Stimulated activated CD4-positive, alpha-beta T cell treated with anti-CD3 and anti-CD28 coated beads, Interleukin-1b, Interleukin-23, amount 100 ng/mL, for 4 hours (primary cell): ENCODE measurements at places on chromosomes 3 and 15.

DNA sequence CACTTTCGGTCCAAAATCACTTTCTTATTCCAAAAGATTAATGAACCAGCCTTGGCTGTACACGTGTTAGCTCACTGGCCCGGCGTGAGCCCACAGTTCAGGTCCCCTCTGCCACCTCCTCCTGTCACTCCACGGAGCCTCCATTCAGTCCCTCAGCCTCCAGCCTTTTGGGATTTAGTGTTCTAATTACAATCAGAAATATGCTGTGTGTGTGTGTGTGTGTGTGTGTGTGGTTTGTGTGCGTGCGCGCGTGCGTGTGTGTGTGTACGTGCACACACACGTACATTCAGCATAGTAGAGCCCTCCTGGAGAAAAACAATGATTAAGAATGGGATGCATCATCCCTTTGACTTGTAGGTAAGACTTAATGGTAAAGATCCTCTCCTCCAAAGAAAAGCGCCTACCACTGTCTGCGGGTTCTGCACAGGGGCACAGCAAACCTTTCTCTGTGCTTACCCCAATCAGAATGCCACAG is 801 bp downstream of the CA12 start:
- DNase-seq: no peak

DNA sequence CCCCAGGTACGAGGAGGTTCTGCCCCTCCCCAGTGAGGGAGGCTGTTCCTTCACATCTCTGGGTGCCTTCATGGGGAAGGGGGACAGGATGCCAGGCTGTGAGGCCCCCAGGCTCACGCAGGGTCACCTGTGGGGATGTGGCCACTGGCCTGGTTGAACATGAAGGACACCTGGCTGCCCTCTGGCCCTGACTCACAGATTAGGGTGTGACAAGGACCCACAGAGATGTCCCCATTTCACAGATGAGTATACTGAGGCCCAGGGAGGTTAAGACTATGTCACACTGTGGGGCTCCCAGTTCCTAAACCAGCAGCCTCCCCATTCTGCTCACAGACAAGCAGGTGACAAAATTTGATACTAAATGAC is 42.4 kb downstream of the PCSK6 start:
- no peak for DNase-seq

- DNase-seq: no peak
These were observed 76.2 kb upstream of the CMTM7 start for GRCh38 chr3:32315441-32315840.

GRCh38 chr15:77547801-77548588 is 84.7 kb downstream of the LINGO1 start:
- no peak for DNase-seq
